CMK (cell line): ENCODE measurements at places on chromosomes 2 and 18.

DNA sequence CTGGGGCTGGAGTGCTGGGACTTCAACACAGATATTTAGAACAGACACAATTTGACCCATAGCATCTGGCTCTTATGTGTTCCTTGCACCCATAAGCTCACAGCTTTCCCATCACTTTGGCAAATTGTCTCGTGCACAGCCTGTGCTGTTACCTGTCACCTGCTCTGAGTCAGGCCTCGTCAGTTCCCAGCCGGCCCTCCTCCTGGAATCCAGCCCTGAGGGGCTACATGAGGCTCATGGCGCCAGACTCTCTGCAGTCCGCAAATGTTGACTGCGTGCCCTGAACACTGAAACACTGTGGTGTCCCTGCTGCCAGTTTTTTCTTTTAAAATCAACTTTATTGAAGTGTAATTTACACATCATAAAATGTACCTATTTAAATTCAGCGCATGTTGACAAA, 65.4 kb upstream of the BZW1 start:
- DNase-seq = no peak

DNA sequence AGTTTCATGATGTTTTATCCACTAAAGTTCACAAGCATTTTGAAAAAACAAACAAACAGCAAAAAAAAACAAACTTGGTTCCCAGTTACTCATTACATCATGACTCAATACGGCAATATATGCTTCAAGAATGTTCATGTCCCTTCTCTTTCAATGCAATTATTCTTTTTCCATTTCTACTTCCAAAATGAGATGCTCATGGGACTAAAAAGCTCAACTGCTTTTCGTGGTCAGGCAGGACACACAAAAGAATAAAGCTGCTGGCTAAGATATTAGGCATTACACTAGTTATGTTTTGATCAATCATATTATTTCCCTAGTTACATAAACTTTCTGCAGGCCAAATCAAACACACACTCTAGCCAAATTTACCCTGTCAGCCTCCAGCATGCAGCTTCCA, 301.3 kb downstream of the EPHA4 start:
- DNase-seq = no peak

GRCh38 chr2:29528891-29529520, 392.4 kb downstream of the ALK start:
- no peak for DNase-seq

DNA sequence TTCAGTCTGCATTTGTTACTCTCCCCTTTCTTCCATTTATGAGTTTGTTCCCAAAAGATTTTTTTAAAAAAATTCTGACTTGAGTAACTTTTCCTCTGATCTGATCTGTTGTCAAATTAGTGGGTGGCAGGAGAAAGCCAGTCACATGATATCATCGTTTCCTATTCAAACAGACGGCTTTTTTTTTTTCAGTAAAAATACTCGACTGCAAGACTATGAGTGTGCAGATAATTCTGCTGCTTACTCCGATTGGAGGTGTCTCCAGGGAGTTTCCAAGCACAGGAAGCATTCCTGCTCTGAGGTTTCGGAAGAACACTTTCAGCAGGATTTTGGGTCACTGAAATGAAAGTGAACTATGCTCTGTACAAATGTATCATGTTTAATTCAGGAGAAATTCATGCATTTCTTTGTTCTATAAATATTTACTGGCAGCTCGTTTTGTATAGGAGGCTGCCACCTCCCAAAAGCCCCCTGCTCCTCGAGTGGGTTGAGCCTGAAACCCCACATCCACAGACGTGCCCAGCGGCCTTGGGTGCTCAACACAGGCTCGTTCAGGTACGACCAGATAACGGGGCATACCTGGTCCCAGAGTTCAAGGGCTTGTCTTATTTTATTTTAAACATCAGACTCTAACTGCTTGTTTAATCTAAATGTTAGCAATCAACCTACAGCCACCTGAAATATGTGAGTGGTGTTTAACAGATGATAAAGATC, 126.9 kb upstream of the ZNF516 start:
- DNase-seq = no peak

- DNase-seq = no peak
These were observed 34.5 kb downstream of the NEURL3 start for GRCh38 chr2:96470636-96471035.

DNA sequence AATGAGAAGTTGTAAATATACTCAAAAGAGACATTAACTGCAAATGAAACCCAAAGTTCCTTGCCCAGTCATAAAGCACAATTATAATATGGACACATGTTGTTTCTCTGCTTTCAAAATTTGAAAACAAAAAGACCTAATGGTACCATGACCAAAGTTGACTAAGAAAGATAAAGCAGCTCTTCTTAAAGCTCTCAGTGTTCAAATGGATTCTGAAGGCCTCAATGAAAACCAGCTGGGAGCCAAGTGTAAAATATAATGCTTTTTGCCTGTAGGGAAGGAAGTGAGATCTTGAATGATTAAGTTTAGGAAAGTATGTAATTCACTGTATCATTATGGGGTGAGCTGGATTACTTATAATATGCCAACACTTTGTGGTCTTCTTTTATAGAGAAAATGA, 178.6 kb downstream of the SATB2 start:
- DNase-seq = no peak

DNA sequence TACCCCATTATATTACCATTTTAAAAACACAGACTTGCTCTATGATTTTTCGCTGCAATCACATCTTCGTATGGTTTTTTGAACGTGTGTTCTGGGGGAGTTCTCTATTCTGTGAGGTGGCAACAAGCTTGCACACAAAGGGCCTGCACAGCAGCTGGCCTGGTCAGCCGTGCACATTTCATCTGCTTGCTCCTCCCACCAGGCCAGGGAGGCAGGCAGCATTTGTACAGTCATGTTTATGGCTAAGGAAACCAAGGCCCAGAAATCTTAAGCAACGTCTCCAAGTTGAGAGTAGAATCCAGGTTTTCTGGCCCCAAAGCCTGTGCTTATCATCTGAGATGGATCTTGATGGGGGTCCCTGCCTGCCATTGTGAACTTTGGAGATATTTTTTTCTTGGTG, 106.4 kb upstream of the SMIM21 start:
- DNase-seq = no peak

DNA sequence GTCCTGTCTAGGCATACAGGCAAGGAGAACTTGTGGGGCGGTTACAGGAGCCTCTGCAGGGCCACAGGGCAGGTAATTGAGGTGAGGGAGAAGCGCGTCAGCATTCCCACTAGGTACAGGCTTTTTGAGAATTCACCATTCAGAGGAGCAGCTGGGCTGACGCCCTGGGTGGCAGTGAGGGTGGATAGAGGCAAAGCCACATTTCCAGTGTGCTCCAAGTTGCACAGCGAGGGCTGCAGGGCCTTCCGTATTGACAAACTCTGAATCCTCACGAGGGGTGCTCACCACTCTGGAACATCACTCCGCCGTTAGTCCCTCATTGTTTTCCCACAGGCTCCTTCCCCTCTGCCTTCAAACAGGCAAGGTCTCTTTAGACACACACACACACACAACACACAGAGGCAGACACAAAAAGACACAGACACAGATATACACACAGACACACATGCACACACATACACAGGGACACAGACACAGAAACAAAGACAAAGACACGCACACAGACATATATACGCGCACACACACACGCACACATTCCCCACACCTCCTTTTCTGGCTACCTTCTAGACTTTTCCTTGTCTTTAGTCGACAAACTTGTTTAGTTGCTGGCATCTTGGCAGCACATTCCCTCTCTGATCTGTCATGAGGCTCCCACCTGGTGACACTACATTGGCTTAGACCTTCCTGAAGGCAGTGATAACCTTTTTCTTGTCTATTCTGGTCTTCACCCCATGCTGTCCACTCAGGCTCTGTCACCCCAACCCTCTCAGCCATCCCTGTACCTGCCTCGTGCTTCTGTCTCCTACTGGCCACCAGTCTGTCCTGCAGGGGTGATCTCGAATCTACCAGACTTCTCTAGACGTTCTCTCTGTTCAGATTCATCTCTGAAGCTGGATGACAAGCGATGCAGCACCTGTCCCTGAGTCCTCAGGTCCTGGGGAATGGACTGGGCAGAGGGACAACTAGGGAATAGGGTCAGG, 136.8 kb downstream of the ALPK2 start:
- DNase-seq = no peak

DNA sequence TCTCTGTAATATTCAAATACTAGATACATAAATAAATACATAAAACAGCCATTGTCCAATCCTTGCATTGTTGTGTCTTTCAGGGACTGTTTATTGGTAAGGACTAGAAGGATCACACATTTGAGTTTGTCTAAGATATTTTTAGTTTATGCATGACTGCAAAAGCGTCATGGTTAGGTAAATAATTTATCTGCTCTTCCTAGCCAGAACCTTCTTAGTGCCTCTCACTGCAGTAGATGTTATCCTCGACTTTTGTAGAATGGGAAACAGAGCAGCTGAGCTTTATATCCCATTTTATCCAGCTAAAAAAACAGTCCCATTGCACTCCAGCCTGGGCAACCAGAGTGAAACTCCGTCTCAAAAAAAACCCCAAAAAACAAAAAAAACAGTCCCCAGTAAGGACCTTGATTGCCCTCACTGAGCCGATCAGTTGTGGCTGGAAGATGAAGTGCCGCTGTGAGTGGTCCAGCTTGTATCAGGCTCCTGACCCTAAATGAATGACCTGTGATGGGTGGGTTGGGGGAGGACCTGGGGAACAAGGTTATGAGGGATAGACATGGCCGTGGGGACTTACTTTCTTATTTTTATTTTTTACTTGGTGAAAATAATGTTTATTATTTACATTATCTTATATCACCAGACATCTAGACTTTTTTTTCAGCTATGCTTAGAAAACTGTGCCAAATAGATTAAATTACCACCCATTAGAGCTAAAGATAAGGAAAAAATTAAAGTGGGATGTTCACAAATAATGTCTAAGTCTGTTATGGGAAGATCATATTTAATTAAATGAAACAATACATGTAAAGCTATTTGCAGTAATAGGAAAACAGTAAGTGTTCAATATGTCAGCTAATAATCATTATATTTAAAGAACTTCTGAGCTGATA, 10.9 kb upstream of the ADAM23 start:
- no peak for DNase-seq

- no peak for DNase-seq
These were observed 73.6 kb downstream of the OTX1 start for GRCh38 chr2:63124218-63124617.

- DNase-seq = no peak
These were observed 550.3 kb upstream of the HS6ST1 start for GRCh38 chr2:128868686-128869551.

DNA sequence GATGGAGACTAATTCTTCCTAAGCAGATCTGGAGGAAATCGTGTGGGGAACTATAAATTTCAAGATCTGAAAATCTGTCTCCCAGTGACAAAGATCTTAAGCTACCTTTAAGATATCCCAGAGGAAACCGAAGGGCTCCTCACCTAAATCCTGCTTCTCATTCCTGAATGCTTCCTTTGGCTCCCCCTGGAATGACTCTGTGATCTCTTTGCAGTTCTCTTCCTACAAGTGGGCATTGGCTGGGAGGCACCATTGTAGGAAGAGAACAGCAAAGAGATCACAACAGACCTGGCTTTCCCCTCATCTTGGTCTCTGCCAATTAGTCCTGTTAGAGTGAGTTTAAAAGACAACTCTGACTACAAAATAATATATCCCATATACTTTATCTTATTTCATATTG, 70.0 kb upstream of the KCNH7 start:
- DNase-seq = no peak

DNA sequence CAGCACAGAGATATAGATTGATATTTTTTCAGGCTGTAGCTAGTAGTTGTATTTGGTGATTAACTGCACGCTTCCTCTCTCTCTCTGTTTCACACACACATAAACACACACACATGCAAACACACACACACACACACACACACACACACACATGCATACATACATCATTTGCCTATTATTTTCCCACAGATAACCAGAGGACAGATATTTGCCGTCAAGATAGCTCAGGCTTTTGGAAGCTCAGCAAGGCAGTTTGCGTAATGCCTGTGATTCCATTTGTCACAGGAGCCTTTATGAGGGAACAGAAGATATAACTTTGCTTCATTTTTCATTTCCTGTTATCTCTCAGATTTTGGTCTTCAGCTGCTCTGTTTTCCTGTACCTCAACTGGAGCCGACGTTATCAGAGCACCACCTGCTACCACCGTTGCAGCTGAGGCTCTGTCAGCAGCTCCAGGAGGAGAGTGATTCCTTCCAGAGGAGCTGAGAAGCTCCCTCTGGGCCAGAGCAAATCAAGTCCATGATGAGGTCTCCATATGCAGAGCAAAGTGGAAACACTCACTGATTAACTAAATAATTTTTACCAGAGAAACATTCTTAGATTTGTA, 341.9 kb upstream of the PIK3C3 start:
- no peak for DNase-seq

GRCh38 chr2:179446476-179447141, 182.0 kb upstream of the SESTD1 start:
- DNase-seq = no peak

DNA sequence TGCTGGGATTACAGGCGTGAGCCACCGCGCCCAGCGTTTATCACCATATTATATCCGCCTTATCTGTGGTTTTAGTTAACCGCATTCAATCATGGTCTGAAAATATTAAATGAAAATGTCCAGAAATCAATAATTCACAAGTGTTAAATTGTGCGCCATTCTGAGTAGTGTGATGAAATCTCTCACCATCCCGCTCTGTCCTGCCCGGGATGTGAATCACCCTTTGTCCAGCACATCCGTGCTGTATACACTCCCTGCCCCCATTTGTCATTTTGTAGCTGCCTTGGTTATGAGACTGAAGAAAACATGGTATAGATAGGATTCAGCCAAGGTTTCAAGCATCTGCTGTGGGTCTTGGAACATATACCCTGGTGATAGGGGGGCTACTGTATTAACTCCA, 70.7 kb downstream of the TIMM21 start:
- no peak for DNase-seq

- DNase-seq = no peak
These were observed 25.9 kb downstream of the MBD5 start for GRCh38 chr2:148046802-148047201.

- DNase-seq = no peak
These were observed 600.8 kb downstream of the CPS1 start for GRCh38 chr2:211157211-211157610.

- no peak for DNase-seq
These were observed 61.2 kb upstream of the B3GNT7 start for GRCh38 chr2:231334179-231334930.

- DNase-seq = no peak
These were observed 87.8 kb downstream of the LOXHD1 start for GRCh38 chr18:46569211-46569610.

GRCh38 chr2:62202019-62202722, 6.3 kb downstream of the B3GNT2 start:
- DNase-seq = no peak

GRCh38 chr2:234628953-234629352, 132.1 kb upstream of the ARL4C start:
- DNase-seq = no peak

- DNase-seq = no peak
These were observed 638.5 kb downstream of the CNTNAP5 start for GRCh38 chr2:124663645-124663997.

- no peak for DNase-seq
These were observed 46.5 kb downstream of the CENPO start for GRCh38 chr2:24839729-24840128.

DNA sequence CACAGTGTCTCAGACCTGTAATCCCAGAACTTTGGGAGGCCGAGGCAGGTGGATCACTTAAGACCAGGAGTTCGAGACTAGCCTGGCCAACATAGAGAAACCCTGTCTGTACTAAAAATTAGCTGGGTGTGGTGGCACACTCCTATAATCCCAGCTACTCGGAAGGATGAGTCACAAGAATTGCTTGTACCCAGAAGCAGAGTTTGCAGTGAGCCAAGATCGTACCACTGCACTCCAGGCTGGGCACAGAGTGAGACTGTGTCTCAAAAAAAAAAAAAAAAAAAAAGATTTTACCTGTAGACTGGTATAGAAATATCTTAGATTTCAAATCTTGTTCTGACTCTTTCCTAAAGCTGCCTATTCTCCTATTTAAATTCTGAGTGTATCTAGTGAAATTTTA, 7.2 kb upstream of the KLHL29 start:
- no peak for DNase-seq
